ENCODE measurements at places on chromosomes 1 and 21.

DNA sequence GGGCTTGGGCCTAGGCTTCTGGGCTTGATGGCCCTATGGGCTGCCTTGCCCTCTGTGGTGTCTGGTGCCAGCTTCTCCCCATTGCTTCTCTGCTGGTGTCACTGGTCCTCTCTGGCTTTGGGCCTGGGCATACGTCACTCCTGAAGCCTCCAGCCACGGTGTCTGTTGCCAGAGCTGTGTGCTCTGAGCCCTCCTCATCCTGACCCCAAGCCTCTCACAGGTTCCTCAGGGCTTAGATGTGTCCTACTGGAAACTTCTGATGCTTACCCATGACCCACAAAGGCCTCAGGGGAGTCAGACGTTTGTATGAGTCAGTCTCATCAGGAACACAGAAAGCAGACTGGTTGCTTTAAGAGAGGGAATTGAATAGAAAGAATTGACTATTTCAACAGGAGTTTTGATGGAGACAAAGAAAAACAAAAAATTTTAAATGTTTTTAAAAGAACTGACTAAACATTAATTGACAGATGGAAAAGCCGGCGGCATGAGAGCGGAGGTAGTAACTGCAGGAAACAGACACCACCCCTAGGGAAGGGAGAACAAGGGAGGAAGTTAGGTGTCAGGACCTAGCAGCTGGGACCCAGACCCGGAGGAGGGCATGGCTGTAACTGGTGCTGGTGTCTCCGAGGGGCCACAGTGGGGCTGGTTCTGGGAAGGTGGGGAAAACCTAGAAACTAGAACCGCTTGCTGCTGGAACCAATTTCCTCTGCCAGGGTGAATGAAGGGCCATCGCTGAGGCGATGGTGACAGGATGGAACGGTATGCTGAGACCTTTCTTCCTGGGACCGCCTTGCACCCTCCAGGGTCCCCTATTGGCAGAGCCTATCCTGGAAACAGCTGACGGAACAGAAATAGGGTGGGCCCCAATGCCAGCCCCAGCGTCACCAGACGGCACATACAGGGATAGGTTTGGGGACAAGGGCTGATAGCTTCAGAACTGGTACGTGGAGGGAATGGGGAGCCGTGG is 40.0 kb upstream of the CITED4 start:
- DNase-seq = no peak

- no peak for DNase-seq
Observed at GRCh38 chr1:59415286-59415850, 118.5 kb downstream of the FGGY start.

DNA sequence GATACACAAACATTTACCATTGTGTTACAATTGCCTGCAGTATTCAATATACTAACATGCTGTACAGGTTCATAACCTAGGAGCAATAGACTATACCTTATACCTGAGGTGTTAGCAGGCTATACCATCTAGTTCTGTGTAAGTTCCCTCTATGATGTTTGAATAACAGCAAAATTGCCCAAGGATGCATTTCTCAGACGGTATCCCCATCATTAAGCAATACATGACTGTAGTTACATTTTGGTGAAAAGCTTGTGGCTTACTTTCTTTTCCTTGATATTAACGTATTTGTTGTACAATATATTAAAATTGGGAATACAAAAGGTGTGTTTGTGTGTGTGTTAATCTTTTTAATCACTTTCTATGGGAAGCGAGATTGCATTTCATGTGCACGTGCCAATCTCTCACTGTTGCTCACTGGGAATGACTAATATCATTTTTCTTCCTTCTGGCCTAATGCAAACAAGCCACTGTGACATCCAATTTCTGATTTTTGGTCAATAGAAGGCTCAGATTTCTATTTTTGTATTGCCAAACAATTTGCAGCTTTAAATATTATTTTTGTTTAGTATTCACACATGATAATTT is 36.7 kb upstream of the WLS start:
- no peak for DNase-seq

DNA sequence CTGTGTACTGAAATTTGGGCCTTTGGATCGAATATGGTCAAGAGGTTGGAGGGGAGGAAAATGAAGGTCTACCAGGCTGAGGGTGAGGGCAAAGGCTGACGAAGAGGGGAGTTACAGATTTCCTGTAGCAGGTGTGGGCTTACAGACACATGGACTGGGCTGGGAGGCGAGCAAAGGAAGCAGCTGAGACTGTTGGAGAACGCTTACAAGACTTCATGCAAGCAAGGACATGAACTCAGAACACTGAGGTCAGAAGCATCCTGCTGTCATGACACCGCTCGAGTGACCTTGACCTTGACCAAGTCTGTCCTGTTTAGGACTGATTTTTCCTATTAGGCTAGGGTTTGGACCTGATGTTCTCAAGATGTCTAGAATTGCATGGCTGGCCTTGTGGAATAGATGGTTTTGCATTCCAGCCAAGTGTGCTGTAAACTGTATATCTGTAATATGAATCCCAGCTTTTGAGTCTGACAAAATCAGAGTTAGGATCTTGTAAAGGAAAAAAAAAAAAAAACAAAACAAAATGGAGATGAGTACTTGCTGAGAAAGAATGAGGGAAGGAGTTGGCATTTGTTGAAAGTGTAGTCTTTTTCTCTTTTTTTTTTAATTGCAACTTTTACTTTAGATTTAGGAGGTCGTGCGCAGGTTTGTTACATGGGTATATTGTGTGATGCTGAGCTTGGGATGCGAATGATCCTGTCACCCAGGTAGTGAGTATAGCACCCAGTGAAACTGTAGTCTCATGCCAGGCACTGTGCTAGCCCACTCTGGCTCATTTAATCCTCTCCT is 5.8 kb downstream of the ELF3 start:
- DNase-seq = peak; percentile 68
